NCI-H1092 treated with DMSO at 0.1 percent for 48 hours (cell line): ENCODE measurements at places on chromosomes 11 and 22.

- DNase-seq = peak; percentile 77
These were observed at the start of gene SORL1-AS1 for GRCh38 chr11:121452609-121453150. Gene SORL1-AS1, minus strand, starts transcription at chr11:121452967.

- no peak for DNase-seq
These were observed 20.8 kb upstream of the PPARA start for GRCh38 chr22:46129390-46130041.

GRCh38 chr11:47109727-47110246 is 66.9 kb downstream of the ARFGAP2 start:
- no peak for DNase-seq

DNA sequence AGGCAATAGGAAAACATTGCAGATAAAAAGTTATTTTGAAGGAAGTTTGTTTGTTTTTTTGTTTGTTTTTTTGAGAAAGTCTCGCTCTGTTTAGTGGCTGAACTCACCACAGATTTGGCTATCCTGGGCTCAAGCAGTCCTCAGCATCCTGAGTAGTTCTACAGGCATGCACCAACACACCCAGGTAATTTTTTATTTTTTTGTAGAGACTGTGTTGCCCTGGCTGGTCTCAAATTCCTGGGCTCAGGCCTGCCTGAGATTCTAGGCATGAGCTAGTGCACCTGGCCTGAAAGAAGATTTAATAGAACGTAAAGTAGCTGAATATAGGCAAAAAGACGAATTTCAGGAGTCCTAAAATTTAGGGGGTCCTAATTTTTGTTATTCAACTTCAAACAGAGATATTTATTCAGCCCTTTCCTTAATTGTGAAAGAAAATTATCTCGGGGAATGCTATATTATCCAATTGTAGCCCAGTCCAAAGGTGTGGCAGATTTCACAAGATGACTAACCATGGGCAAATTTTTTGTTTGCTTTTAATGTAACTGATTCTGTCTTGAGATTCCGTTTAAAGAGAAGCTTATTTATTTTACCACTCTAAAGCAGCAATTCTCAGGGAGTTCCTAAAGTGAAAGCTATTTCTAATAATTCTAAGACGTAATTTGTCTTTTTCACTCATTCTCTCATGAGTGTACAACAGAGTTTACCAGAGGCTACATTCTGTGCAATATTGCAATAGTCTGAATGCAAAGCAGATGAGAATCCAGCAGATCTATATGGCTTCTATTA is 940 bp downstream of the IL18 start:
- DNase-seq = no peak

DNA sequence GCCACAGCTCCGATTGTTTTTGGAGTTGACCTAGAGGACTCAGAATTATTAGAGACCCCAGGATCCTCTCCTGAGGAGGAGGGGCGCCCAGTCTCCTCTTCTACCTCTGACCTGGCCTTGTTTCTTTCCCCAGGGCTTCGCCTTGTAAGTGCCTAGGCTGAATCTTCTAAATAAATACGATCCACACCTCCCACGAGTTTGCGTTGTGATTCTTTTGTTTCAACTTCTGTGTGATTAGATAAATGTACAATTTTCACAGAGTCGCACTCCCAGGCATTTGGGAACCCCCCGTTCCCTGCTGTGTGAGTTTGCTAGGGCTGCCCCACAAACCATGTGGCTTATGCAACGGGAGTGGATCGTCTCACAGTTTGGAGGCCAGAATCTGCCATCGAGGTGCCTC is 1.2 kb downstream of the KRTAP5-8 start:
- no peak for DNase-seq

GRCh38 chr22:27879923-27880322 is 39.1 kb downstream of the PITPNB start:
- DNase-seq = peak; percentile 19

GRCh38 chr11:61116426-61117167 is 14.3 kb downstream of the CD5 start:
- no peak for DNase-seq
